Putamen (tissue), 1 donor: ENCODE measurements at places on chromosomes 2 and 18.

DNA sequence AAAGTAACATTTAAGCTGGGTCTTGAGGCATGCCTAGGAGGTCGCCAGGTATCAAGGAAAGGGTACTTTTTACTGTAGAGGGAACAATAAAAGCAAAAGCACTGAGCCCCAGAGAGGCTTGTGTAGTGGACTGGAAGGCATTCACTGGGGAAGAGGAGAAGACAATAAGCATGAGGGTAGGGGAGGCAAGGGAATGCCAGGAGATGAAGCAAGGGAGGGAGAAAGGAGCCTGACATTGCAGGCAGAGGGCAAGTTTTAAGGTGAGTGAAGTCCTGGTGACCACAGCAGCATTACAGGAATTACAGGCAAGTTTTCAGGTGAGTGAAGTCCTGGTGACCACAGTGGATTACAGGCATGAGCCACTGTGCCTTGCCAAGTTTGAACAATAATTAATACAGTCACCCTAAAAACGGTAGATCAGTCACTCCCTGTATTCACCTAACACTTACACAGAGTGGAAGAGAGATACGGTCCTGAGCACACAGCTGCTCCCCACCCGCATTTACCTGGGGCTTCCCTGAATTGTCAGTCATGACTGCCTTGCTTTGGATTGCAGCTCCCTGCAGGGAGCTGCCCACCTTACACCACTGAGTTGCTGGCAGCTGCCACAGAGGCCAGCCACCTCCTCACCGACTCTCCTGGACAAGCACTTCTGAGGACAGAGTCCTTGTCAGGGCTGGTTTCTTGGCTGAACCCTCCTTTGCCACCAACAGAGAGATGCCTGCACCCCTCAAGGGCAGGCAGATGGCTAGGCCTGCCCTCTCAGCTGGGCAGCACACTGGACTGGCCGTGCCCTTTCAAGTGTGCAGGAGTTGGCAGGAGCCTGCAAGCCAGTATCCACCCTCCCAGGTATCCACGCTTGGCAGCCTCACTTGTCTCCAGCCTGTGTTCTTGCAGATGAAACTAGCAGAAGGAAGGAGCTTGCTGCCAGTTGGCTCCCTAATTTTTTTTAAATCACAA is 153.2 kb upstream of the MSH6 start:
- no peak for DNase-seq

DNA sequence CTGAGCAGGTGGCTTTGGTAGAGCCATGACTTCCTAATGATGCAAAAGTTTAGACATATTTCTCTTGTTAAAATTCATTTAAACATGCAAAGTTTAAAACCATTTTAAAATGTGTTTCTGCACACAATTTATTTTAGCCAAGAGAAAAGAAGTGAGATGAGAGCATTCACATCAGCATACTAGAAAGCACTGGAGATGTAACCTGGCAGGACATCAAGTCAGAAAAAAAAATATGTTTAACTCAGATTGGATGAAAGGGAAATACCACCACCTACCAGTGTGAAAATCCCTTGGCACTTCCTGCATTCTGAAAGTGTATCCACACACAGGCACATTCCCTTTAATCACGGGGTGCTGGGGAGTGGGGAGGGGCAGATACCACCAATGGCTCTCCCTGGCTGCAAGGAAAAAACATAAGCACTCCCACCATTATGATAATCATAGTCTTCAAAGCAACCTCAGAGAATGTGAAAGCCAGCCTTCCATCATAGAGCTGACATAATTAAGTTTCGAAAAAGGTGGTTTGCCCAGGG is 25.0 kb downstream of the DNER start:
- DNase-seq: no peak

DNA sequence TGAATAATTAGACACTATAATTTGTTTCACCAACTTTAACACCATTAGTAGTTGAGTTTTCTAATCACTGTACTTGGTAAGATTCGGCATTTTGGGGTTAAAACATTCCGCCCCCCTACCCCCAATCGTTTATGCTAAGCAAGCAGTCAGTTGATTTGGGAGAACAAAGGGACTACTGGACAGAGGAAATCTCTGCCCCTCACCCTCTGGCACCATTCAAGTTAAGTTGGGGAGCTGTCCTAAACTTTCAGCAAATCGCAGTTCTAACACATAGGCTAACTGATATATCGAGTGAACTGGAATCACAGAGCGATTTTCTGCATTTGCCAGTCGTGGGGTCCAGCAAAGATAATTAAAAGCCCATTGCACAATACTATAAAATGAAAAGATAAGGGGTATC is 5.6 kb downstream of the KLF7 start:
- no peak for DNase-seq

DNA sequence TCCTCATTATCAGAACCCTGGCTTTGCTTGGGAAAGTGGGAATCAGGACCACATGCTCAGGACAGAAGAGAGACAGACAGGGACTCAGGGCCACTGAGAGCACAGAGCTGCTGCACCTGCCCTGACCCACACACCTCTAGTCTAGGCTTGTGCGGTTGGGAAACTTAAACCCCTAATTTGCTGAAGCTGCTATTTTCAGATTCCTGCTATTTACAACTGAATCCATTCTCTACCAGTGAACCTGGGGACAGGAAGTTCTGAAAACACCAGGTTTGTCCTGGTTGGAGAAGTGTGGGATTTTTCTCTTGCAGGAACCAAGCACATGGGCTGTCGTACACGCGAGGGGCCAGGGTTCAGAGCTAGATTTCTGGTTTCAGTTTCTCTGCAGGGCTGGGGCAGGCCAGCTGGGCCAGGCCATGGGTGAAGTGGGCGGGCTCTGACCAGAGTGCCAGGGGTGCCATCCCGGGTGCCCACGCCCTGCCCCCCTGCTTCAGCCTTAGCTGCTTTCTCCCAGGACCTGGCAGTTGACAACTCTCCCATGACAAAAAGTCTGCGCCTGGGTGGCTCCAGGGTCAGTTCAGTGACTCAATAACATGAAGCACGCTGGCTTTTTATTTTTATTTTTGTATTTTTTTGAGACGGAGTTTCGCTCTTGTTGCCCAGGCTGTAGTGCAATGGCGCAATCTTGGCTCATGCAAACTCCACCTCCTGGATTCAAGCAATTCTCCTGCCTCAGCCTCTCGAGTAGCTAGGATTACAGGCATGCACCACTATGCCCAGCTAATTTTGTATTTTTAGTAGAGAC is 51.3 kb upstream of the SLC1A4 start:
- no peak for DNase-seq

DNA sequence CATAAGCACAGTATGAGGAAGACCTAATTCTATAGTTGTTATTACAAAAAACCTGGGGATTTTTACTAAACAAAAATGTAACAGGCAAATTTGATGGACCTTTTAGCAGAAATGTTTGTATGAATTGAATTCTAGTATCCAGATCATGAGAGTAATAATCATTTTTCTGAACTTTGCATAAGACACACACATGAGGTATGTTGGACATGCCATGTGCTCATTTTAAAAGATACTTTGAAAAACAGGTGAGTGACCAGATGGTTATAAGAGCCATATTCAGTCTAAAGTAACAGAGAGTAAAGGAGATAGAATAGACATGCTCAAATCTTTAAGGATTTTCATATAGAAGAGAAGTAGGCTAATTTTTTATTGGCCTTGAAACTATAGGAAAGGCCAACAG is 663.6 kb downstream of the NRXN1 start:
- DNase-seq: no peak
